Activated naive CD4-positive, alpha-beta T cell treated with anti-CD3 and anti-CD28 coated beads for 36 hours (primary cell): ENCODE measurements at places on chromosomes 6 and 20. TPM values are rescaled to one million over a fixed set of nuclear protein-coding genes. Genes with fewer than 3 reads are reported as not detected.

DNA sequence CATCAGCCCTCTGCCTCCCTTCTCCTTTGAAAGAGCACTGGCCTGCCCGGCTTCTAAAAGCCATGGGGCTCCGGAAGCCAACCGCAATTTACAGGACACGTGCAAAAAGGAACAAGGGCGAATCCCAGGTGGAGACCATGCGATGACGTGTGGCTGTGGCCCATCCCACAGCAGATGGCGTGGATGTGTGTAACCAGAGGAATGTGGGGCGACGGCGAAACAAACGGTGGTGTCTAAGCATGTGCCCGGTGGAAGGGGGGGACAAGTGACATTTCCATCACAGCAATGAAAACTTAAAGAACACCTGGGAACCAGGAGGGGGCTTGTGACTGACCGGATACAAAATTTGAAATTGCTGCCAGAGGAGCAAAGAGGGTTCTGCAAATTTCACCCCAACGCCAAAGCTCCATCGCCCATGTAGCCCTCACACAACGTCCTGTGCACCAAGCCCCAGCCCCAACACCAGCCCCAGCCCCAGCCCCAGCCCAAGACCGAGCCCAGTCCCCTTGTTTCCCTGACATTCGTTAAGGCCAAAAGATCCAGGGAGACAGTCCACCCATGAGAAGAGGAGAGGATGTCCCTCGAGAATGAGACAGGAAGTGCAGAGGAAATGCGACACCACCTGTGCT lies 159.7 kb upstream of the ZNF337 start:
- peaks cover 28% of the 10 kb centered on the region for H3K4me1 ChIP-seq
- H3K4me3 ChIP-seq, result no peak overlapping the region
- H3K36me3 ChIP-seq, result peaks cover 1% of the 10 kb centered on the region
- no peak overlapping the region for H3K27ac ChIP-seq
- H3K27me3 ChIP-seq, result peaks cover 56% of the 10 kb centered on the region

GRCh38 chr6:13488015-13488895 lies 855 bp upstream of the GFOD1 start:
- peaks cover 24% of the 10 kb centered on the region for H3K4me1 ChIP-seq
- peak overlapping the region; percentile 78 for H3K4me3 ChIP-seq
- H3K27me3 ChIP-seq, result peaks cover 2% of the 10 kb centered on the region

Gene VGLL2
- total RNA-seq, result not detected

- DNase-seq, result no peak
- no peak overlapping the region for H3K27ac ChIP-seq
- H3K27me3 ChIP-seq, result no peaks in the 10 kb centered on the region
- no peaks in the 10 kb centered on the region for H3K4me1 ChIP-seq
- H3K4me3 ChIP-seq, result no peak overlapping the region
Measured at GRCh38 chr6:134657751-134658527, 292.0 kb downstream of the ALDH8A1 start.

- no peaks in the 10 kb centered on the region for H3K4me1 ChIP-seq
- no peak for DNase-seq
Measured at GRCh38 chr6:3663081-3663480, 88.4 kb downstream of the PXDC1 start.

Gene TFAP2D
- not detected for total RNA-seq

GRCh38 chr6:101083533-101084175 lies 202.5 kb upstream of the ASCC3 start:
- no peaks in the 10 kb centered on the region for H3K36me3 ChIP-seq
- peaks cover 9% of the 10 kb centered on the region for H3K27me3 ChIP-seq
- H3K4me1 ChIP-seq, result no peaks in the 10 kb centered on the region
- H3K27ac ChIP-seq, result no peak overlapping the region
- DNase-seq, result no peak
- no peak overlapping the region for H3K4me3 ChIP-seq

DNA sequence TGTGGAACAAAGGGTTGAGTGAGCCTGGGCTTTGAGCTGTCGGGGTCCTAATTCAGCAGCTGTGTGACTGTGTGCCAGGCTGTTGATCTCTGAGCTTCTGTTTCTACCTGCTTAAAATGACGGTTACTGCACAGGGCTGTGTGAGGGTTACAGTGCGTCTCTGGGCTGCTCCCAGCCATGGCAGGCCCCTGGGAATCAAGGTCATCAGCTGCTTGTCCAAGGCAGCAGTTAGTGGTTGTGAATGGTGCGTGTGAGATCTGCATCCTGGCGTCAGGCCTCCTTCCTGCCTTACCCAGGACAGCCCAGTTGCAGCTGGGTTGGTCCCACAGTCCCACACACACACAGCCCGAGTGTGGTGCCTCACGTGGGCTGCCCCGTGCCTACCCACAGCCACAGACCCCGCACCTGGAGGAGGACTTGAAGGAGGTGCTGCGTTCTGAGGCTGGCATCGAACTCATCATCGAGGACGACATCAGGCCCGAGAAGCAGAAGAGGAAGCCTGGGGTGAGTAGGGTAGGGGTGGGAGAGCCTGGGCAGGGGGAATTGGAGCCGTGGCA lies 15.6 kb downstream of the GTSF1L start:
- H3K4me3 ChIP-seq, result no peak overlapping the region
- DNase-seq, result no peak
- H3K4me1 ChIP-seq, result no peaks in the 10 kb centered on the region
- no peaks in the 10 kb centered on the region for H3K27me3 ChIP-seq
- no peak overlapping the region for H3K27ac ChIP-seq
- H3K36me3 ChIP-seq, result peaks cover 53% of the 10 kb centered on the region

- H3K4me1 ChIP-seq, result peaks cover 5% of the 10 kb centered on the region
- DNase-seq, result peak; percentile 36
- H3K27ac ChIP-seq, result no peak within 1 kb of the TSS
- H3K27me3 ChIP-seq, result peaks cover 64% of the 10 kb centered on the region
Measured at GRCh38 chr6:35213824-35214756, at the start of gene SCUBE3. Gene SCUBE3, plus strand, starts transcription at chr6:35213956. Its CDS starts 463 bp downstream, at chr6:35214419.

DNA sequence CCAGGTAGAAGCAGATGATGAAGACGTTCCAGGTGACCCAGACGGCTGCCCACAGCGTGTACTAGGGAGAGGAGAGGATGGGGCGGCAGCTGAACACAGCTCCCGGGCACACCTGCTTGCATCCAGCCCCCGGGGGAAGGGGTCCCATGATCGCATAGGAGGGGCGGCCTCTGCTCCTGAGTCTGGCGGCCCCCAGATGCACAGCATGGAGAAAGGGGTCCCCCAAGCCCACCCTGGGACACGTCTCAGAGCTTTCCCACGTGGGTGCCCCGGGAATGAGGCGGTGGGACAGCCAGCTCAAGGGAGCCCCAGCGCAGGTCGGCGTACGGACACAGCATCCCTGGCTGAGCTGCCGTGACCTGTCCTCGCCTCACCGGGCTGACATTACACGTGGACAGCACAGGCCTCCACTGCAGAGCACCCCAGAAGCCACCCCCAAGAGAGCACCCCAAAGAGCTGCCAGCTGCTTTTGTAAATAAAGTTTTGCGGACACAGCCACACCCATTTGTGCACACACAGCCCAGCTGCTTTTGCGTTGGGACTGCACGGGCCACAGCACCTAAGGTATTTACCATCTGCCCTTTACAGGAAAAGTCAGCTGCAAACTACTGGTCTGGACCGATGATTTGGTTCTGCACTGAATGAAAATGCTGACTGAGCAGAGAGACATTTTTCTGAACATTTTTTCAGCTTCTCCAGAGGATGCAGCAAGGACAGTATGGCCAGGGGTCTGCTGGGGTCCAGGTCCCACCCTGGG lies 5.2 kb downstream of the NKAIN4 start:
- peaks cover 2% of the 10 kb centered on the region for H3K4me1 ChIP-seq
- peaks cover 20% of the 10 kb centered on the region for H3K27me3 ChIP-seq
- DNase-seq, result no peak
- no peaks in the 10 kb centered on the region for H3K36me3 ChIP-seq
- H3K27ac ChIP-seq, result no peak overlapping the region

DNA sequence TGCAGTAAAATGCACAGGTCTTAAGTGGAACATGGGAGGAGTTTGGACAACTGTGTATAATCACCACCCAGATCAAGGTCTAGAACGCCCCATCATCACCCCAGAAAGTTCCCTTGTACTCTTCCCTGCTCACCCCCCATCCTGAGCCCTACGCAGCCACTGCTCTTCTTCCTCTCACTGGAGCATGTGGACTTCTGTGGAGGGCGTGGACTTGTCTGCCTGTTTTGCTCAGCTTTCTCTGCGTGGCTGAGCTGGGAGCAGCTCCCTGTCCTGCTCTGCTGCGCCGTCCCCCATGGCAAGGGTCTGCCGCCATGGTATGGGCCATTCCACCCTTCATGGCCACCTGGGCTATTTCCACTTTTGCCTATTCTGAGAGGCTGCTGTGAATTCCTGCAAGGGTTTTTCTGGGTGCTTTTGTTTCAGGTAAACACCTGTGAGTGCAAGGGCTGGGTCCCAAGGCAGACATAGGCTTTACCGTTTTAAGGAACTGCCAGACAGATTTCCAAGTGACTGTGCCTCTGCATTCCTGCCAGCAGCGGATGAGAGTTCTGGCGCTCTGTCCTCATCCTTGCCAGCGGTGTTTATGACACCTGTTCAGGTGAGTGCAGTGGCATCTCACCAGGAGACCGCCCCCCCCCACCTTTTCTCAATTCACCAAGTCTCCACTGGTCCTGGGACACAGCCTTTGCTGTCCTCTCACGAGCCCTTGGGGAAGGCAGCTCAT lies 19.7 kb downstream of the PCK1 start:
- H3K4me1 ChIP-seq, result no peaks in the 10 kb centered on the region
- H3K27me3 ChIP-seq, result peaks cover 48% of the 10 kb centered on the region
- no peaks in the 10 kb centered on the region for H3K36me3 ChIP-seq
- H3K27ac ChIP-seq, result no peak overlapping the region

GRCh38 chr6:149897015-149897697 lies 757 bp downstream of the RAET1E start:
- H3K27ac ChIP-seq, result no peak overlapping the region
- peaks cover 12% of the 10 kb centered on the region for H3K4me1 ChIP-seq
- peaks cover 3% of the 10 kb centered on the region for H3K27me3 ChIP-seq
- no peak overlapping the region for H3K4me3 ChIP-seq

DNA sequence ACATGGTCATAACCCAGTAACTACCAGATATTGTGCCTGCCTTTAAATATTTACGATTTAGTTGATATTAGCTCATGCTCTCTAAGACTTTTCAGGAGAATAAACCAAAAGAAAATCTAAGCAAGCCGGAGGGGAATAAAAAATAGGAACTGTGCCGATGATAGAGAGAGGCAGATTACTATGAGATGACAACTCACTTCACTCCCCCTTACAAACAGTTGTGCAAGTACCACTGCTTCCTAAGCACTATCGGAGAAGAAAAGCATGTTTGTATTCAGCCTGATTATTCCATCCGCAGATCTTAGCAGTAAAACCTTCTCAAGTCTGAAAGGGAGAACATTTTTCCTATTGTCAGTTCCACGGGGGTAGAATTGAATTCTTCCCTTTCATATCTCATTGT lies 294.4 kb downstream of the KCNQ5 start:
- no peak overlapping the region for H3K27ac ChIP-seq
- DNase-seq, result no peak
- no peaks in the 10 kb centered on the region for H3K27me3 ChIP-seq
- no peak overlapping the region for H3K4me3 ChIP-seq
- H3K4me1 ChIP-seq, result no peaks in the 10 kb centered on the region
- H3K36me3 ChIP-seq, result no peaks in the 10 kb centered on the region

Gene OR2J3
- total RNA-seq, result not detected

DNA sequence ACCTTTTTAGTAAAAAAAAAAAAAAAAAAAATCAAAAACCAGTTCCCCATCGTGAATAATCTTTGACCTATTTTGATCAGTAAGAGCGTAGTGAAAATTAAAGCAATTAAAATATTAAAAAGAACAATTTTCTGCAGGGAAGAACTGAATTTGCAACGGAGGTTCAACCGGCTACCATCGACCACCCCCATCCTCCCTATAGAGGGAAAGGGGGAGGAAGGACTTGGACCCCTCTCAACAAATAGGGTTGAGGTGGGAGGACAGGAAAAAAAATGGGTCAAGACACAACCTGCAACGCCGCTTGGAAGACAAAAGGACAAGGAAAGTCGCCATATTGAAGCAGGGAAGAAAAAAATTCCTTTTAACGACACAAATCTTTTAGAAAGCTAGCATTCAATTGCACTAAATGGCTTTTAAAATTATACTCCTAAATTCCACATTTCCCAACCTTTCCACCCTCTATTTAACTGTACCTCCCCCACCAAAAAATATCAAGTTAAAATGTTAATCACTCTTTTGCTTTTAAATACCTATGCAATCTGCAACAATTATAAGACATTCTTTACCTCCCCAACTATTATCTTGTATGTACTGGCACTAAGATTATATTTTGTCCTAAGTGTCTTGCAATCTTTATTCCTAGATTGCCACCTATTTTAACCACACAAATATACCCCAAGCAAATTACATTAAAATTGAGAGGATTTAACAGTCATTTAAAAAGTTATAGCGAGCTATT lies 1.7 kb downstream of the PPP1R10 start:
- H3K4me1 ChIP-seq, result peaks cover 51% of the 10 kb centered on the region
- peak; percentile 34 for DNase-seq
- H3K36me3 ChIP-seq, result peaks cover 60% of the 10 kb centered on the region
- peak overlapping the region; percentile 95 for H3K27ac ChIP-seq
- peak overlapping the region; percentile 87 for H3K4me3 ChIP-seq
- H3K27me3 ChIP-seq, result no peaks in the 10 kb centered on the region

- H3K27me3 ChIP-seq, result no peaks in the 10 kb centered on the region
- H3K36me3 ChIP-seq, result no peaks in the 10 kb centered on the region
- no peaks in the 10 kb centered on the region for H3K4me1 ChIP-seq
- no peak overlapping the region for H3K27ac ChIP-seq
- no peak overlapping the region for H3K4me3 ChIP-seq
Measured at GRCh38 chr6:64023693-64024092, 388.1 kb downstream of the PHF3 start.

DNA sequence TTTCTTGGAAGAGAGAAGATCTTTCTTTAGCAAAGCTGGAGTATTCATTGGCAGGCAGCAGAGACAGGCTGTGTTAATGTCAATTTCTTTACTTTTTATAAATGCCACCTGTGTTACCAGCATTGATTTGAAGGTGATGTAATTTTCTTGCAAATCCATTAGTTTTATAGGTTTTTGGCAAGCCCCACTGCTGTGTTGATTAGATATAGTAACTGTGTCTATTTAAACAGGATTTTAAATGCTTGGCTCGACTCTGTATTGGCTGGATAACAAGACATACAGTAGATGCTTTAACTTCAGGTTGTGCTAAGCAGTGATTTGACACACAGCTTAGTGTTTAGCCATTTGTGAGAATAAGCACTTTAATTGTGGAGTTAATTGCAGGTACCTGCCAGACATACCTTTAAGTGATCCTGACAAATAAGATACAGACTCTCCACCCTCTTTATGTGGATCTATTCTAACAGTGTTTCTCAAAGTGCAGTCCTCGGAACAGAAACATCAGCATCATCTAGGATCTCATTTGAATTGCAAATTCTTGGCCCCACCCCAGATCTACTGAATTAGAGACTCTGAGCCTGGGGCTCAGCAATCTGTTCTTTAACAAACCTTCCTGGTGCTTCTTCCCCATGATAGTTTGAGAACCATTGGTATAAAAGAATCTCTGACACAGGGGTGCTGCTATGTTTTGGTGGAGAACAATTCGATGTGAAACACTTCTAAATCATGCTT lies 397.5 kb downstream of the HDGFL1 start:
- H3K27ac ChIP-seq, result no peak overlapping the region
- H3K27me3 ChIP-seq, result no peaks in the 10 kb centered on the region
- no peak overlapping the region for H3K4me3 ChIP-seq
- no peaks in the 10 kb centered on the region for H3K4me1 ChIP-seq
- H3K36me3 ChIP-seq, result no peaks in the 10 kb centered on the region
- no peak for DNase-seq
